ENCODE measurements at places on chromosomes 13 and 19.
A peak's percentile ranks its signal among the peaks of the same experiment; 100 is the strongest.

- H3K36me3 ChIP-seq, result no peaks in the 10 kb centered on the region
- no peaks in the 10 kb centered on the region for H3K27me3 ChIP-seq
- no peak overlapping the region for H3K4me3 ChIP-seq
Measured at GRCh38 chr13:48775285-48775684, 121.6 kb downstream of the CYSLTR2 start.

GRCh38 chr19:35889370-35890112 lies 10.8 kb downstream of the NFKBID start:
- no peak overlapping the region for H3K27ac ChIP-seq
- peaks cover 34% of the 10 kb centered on the region for H3K36me3 ChIP-seq
- H3K4me3 ChIP-seq, result no peak overlapping the region
- H3K4me1 ChIP-seq, result no peaks in the 10 kb centered on the region
- H3K27me3 ChIP-seq, result no peaks in the 10 kb centered on the region

DNA sequence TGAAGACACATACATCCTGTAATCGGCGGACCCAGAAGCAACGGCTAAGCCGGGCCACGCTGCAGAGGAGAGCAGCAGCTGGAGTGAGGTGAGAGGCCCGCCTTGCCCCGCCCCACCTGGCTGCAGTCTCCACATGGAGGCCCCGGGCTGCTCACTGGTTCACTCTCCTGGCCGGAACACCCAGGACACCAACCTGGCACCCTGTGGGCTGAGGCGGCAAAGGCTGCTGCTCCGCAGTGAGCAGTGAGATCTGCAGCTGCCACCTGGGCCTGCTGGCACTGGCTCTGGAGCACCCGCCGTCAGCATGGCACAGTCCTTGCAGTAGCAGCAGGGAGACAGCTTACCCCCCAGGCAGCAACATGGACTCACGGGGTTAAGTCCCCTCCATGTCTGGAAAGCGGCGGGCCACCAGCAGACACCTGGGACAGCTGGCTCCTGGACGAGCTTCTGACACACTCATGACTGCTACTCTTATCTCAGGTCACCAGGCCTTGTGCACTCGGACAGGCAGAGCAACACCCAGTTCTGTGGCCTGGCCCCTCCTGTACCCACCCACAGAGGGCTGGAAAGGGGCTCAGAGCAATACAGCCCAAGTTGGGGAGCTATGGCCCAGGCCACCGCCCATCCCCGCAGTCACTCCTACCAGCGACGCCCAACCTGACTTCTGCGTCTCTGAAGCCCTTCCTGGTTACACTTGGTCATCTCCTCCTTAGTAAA lies 13.2 kb upstream of the KPTN start:
- H3K36me3 ChIP-seq, result no peaks in the 10 kb centered on the region
- no peaks in the 10 kb centered on the region for H3K27me3 ChIP-seq
- no peak overlapping the region for H3K4me3 ChIP-seq
- DNase-seq, result no peak
- no peak overlapping the region for H3K27ac ChIP-seq
- no peaks in the 10 kb centered on the region for H3K4me1 ChIP-seq

DNA sequence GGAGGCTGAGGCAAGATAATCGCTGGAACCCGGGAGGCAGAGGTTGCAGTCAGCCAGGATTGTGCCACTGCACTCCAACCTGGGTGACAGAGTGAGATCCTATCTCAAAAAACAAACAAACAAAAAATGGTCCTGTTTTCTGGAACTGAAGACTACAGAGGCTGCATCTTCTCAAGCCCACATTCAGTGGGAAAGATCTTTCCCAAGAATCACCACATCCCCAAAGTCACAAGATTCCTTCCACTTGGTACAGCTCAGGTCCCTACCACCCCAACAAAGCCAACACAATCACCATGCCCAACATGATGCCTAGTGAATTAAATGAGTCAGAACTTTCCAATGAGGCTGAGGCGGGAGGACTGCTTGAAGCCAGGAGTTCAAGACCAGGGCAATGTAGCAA lies 15.3 kb downstream of the CATSPERG start:
- no peak overlapping the region for H3K4me3 ChIP-seq
- no peak overlapping the region for H3K27ac ChIP-seq
- H3K27me3 ChIP-seq, result peaks cover 14% of the 10 kb centered on the region
- H3K36me3 ChIP-seq, result no peaks in the 10 kb centered on the region
- DNase-seq, result no peak

- H3K36me3 ChIP-seq, result no peaks in the 10 kb centered on the region
- H3K27ac ChIP-seq, result peak overlapping the region; percentile 54
- no peak overlapping the region for H3K4me3 ChIP-seq
- H3K27me3 ChIP-seq, result no peaks in the 10 kb centered on the region
Measured at GRCh38 chr13:27638521-27638920, 16.8 kb downstream of the POLR1D start.

DNA sequence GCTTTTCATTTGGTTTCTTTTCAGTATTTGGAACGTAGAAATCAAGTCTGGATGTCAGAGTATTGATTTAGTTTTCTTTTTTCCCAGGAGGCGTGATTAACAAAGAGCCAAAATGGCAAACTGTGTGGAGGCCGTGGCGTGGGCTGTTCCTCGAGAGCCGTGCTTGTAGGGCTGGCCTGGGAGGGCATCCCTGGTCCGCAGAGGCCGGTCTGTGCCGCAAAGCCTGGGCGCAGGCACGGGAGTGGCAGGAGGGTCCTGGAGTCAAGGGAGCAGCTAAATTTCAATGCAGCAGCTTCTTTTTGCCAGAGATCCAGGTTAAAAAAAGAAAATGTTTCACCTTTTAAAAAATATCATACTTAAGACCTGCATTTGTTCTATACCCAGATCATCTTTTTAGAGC lies 13.1 kb upstream of the MCF2L start:
- H3K4me1 ChIP-seq, result no peaks in the 10 kb centered on the region
- no peaks in the 10 kb centered on the region for H3K27me3 ChIP-seq
- no peak overlapping the region for H3K4me3 ChIP-seq
- no peak overlapping the region for H3K27ac ChIP-seq

DNA sequence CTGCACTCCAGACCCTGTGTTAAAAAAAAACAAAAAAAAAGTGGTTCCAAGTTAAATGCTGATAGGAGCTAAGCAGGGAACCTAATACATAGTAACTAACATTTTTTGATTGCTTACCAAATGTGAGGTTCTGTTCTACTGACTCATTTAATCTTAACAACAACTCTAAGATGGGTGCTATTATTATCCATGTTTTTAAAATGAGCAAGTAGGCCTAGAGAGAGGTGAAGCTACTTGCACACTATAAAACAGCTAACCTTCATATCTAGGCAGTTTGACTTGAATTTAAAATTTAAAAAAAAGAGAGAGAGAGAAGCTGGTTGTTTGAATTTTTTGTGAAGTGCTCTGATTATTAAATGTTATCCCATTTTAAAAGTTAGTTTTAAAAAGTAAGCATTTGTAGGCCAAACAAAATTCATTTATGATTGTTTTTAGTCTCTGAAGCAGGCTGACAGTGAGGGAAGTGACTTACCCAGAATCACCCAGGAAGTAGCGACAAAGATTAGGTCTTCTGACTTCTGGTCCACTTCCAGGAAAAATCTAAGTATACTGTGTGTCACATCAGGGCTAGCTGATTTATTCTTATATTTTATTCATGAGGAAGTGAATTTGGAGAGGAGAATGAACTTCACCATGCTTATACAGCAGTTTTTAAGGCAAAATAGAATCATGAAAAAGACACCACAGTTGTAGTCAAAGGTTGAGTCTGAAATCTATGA lies 2.4 kb downstream of the SIGLECL1 start:
- DNase-seq, result no peak
- no peaks in the 10 kb centered on the region for H3K4me1 ChIP-seq
- H3K27ac ChIP-seq, result no peak overlapping the region
- no peaks in the 10 kb centered on the region for H3K36me3 ChIP-seq
- no peaks in the 10 kb centered on the region for H3K27me3 ChIP-seq
- no peak overlapping the region for H3K4me3 ChIP-seq

DNA sequence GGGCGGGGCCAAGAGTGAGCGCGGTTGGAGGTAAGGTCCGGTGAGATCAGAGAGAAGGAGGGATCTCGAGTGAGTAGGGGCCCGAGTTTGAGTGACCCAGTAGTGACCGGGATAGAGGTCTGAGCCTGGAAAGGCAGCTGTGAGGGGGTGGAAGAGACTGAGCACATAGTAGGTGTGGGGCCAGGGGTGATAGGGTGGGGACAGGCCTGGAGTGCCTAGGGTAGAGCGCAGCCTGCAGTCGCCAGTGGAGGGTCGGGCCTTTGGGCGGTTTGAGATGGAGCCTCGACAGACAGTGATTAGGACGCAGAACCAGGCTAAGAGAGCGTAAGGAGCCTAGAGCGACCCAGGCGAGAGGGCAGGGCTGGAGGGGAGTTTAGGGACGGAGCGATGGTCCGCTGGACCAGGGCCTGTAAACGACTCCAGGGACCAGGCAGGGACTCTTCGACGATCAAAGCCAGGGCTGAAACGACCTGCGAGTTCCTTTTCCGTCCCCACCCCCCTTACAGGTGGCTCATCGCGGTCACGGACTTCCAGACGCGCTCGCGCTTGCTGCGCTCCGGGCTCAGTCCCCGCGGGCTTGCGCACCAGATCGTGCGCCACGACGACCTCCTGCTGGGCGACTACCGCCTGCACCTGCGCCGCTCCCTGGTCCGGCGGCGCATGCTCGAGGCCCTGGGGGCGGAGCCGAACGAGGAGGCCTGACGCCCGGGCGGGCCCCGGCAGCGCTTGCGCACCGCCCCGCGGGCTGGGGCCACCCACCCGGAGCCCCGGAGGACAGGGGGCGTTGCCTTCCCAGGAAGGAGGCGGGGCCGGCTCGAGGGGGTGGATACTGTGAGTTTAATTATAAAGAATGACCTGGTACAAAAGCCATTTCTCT lies 9.4 kb downstream of the C19orf81 start:
- no peak overlapping the region for H3K27ac ChIP-seq
- H3K36me3 ChIP-seq, result no peaks in the 10 kb centered on the region
- DNase-seq, result peak; percentile 39
- peaks cover 65% of the 10 kb centered on the region for H3K27me3 ChIP-seq
- peaks cover 10% of the 10 kb centered on the region for H3K4me1 ChIP-seq
